ENCODE measurements at places on chromosomes 12 and 14.

DNA sequence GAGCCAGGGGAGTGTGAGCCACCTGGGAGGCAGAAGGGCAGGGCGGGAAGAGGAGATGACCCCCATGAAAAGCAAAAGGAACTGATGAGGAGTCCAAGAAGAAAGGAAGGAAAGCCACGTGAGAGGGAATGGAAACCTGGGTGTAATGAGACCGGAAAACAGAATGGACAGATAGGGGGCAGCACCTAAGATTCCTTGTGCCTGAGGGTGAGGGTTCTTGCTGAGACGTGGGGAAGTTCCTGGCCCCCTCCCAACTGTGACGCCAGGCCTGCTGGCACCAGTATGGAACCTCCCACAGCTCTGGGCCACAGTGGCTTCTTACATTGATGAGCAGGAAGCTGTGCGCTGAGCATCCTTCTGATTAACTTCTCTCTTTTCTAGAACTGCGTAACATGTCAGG lies 30.8 kb downstream of the TTC7B start:
- no peak for DNase-seq

DNA sequence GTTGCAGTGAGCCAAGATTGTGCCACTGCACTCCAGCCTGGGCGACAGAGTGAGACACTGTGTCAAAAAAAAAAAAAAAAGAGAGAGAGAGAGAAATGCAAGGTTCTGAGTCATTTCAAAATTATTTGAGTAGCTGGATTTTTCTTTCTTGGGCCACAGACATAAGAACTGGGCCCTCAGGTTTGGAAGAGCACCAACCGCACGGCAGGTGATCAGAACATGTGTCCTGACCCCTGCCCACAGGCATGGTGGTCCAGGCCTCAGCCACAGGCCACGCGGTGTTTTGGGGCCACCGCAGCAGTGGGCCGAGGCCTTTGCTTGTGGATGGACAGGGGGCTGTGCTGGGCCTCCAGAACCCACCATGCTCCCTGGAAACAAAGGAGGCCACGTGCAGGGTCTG lies 126.7 kb downstream of the CALM1 start:
- peak; percentile 73 for DNase-seq

GRCh38 chr12:69107541-69107940 lies 131.8 kb upstream of the CPSF6 start:
- DNase-seq = no peak

DNA sequence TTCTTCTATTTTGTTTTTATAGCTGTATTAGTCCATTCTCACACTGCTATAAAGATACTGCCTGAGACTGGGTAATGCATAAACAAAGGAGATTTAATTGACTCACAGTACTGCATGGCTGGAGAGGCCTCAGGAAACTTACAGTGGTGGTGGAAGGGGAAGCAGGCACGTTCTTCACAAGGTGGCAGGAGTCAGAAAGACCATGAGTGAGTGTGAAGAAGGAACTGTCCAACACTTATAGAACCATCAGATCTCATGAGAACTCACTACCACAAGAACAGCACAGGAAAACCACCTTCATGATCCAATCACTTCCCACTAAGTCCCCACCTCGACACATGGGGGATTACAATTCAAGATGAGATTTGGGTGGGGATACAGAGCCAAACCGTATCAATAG lies 42.3 kb downstream of the ARMH4 start:
- no peak for DNase-seq

DNA sequence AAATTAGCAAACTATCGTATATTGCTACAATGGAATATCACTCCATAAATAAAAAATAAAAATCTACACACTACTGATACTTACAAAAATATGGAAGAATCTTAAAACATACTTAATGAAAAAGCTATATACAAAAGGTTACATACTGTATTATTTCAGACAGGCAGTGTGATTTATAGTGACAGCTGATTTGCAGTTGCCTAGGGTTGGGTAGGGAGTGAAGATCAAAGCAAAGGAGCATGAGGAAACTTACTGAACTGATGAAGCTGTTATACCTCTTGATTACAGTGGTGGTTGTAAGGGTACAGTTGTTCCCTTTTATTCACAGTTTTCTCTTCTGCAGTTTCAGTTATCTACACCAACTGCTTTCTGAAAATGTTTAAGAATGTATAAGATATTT lies 62.6 kb downstream of the FSCB start:
- DNase-seq = no peak

GRCh38 chr12:125512541-125513298 lies 447.5 kb downstream of the AACS start:
- no peak for DNase-seq

GRCh38 chr12:27244689-27245488 lies 803 bp downstream of the STK38L start:
- DNase-seq = no peak

- DNase-seq = no peak
Measured at GRCh38 chr14:63852271-63852816, 460 bp upstream of the SYNE2 start.

DNA sequence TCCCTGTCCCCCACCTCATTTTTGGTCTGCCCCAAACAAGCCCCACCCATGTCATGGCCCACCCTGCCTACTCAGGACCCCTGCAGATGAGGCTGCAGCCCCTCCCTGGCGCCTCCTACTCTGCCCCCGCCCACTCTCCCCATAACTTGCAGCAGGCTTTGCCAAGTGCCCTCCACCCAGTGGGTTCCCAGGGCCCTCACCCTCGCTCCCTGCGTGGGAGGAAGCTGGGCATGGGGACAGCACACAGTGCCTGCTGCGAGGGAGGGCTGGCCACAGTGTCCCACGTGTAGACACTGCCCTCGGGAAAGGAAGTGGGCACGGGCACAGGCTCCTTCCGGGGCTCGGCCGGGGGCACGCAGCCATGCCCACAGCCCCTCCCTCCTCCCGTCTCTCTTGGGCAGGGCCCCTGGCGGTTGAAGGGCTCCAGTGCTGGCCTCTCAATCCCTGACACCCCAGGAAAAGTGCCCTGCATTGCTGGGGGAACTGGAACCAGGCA lies 9.4 kb downstream of the AKT1 start:
- DNase-seq = no peak

DNA sequence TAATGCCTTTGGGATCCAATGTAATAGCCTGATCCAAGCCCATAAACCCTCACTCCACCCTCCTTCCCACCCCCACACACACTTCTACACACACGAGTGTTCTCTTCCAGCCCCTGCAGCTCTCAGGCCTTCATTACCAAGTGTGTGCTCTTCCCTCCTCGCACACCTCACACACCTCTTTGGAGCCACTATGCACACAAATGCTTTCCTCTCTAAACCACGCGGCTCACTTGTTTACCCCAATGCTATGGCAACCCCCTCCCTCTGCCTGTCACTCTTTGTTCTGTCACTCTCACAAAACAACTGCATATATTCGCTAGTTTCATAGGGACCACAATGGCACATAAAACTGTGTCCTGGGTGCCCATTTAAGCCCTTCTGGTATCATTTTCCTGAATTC lies 35.1 kb downstream of the PPP2R5E start:
- DNase-seq = no peak

DNA sequence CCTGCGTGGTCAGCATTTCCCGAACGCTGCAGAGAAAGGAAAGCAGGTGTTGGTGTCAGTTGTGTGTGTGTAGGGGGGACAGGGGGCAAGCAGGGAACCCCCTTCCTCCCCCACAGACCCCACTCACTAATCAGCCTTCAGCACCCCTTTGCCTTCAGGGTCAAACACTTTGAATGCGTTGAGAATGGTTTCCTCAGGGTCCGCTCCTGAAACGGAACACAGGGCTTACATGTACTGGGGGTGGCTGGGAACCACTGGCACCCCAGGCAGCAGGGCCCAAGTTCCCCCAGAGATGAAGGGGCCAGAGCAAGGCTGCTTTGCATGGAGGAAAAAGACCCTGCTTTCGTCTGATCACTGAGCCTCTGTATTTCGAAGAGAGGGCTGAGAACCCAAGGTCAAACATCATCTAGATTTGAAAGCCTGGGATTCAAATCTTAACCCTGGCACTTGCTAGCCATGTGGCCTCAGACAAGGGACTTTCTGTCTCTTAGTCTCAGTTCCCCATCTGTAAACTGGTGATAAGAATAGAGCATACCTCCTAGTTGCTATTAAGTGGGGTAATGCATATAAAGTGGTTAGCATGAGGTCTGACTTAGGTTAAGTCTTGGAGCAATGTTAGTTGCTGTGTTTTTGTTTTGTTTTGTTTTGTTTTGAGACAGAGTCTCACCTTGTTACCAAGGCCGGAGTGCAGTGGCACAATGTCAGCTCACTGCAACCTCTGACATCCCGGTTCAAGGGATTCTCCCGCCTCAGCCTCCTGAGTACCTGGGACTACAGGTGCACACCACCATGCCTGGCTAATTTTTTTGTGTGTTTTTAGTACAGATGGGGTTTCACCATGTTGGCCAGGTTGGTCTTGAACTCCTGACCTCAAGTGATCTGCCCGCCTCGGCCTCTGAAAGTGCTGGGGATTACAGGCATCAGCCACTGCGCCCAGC lies 7.0 kb downstream of the MYL2 start:
- DNase-seq = no peak

GRCh38 chr14:60679566-60680258 lies 30.4 kb upstream of the SIX1 start:
- DNase-seq = no peak

GRCh38 chr12:1339618-1340319 lies 254.6 kb downstream of the FBXL14 start:
- DNase-seq = no peak

GRCh38 chr12:112126000-112126438 lies 659 bp downstream of the TRAFD1 start:
- DNase-seq = no peak

GRCh38 chr12:123595729-123596128 lies 6.2 kb upstream of the DDX55 start:
- no peak for DNase-seq

GRCh38 chr14:77369285-77369684 lies 7.6 kb downstream of the TMED8 start:
- DNase-seq = no peak

GRCh38 chr12:6528539-6529235 lies 5.6 kb upstream of the GAPDH start:
- no peak for DNase-seq

DNA sequence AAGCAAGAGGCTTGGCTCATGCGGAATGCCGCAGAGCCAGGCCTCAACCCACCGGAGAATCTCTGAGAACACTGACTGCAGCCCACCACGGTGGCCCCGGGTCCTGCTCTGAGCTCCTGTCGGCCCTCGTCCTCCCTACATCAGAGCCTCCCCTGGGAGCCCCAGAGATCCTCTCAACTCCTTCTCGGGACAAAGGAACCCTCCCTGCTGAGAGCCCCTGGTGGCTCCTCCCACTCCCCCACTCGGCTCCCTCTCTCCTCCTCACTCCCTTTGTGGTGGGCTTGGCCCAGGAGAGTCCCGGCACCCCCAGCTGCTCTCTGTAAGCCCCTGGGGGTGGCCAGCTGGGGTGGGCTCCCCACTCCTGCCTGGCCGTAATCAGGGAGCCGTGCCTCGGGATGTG lies 11.1 kb upstream of the INF2 start:
- peak; percentile 67 for DNase-seq

DNA sequence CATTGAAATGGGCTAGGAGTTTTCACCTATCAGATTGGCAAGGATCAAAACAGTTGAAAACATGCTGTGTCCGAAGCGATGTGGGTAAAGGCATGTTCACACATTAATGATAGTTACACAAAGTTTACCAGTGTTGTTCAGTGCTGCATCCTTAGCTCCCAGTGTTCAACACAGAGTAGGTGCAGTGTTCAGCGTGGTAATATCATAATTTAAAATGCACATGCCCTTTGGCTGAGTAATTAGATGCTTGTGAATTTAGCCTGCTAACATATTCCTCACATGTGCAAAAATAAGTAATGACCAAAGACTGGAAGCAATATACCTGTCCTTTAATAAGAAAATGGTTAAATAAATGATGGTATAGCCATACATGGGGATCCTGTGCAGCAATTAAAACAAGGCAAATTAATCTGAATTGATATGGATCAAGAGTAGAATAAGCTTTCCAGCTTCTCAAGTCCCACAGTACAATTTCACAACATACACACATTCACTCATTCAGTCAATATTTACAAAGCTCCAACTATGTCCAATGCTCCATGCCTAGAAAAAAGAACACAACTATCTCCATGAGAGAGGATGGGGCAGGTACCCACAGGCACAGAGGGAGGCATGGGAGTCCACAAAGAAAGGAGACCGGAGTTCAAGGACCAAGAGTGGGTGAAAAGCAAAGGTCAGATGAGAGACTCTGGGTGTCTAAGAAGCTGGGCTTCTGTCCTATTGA lies 12.8 kb downstream of the TMCC3 start:
- no peak for DNase-seq

DNA sequence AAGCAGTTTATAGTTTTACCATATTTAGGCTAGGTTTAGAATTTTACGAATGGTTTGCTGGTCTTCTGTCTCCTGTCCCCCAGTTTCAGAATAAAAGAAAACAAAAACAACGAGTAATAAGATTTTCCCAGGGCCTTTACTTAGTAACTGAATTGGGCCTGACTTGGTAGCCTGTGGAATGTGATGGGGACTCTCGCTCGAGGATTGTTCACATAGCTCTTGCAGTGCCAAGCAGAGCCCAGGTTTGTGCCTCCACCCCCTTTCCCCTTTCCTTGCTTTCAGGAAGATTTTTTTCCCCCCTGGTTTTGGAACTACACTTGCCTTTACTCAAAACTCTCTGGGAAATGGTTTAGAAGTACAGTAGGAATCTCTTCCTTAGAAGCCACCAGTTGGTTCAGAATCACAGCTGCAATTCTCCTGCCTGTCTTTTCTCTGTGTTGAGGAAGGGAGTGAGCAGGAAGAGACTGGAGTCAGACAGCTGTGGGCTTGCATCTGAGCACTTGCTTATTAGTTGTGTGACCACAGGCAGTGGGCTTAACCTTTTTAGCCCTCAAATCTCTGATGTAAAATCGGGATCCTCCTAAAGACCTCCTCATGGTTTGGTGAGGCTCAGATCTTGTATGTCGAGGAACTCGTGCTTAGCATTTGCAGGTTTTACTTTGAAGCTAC lies 501.2 kb downstream of the PCNX1 start:
- no peak for DNase-seq

DNA sequence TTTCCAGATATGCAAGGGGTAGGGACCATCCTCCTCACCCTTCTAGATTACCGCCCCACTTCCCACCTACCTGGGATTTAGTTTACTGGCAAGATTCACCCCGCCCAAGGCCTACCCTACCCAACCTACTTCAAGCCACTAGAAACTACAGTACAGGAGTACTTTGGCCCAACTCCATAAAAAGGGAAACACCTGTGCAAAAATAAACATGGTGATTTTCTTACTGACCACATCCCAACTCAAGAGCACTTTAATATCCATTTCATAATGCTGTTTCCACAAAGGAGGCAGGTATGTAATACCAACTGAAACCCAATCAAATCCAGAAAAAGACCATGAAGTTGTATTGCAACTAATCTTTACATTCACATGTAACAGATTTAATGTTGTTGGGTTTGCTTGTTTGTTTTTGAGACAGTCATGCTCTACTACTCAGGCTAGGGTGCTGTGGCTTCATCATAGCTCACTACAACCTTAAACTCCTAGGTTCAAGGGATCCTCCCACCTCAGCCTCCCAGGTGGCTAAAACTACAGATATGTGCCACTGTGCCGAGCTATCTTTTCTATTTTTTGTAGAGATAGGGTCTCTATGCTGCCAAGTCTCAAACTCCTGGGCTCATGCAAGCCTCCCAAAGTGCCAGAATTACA lies 41.7 kb upstream of the RAP1B start:
- no peak for DNase-seq

Measured in AG08396 (cell line).